ENCODE measurements at places on chromosomes 5 and 9.
A peak's percentile ranks its signal among the peaks of the same experiment; 100 is the strongest.

DNA sequence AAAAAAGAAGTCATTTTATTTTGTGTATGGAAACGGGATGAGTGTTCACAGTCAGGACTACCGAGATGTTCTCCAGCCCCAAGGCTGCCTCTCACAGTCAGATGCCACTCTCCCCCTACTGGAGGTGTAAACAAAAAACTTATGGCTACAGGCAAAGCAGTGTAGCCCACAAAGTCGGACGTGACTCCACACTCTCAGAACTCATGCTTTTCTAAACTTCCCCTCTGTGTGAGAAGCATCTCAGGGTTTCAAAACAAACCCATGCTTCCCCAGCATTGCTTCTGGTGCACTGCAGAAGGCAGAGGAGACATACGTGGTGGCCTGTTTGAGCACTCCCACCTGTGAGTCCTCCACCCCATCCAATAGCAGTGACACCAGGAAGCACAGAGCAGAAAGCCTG, 580.3 kb downstream of the BNC2 start:
- peak; percentile 16 for DNase-seq

- no peak for DNase-seq
These were observed 398.2 kb downstream of the SLCO4C1 start for GRCh38 chr5:101897914-101898313.

GRCh38 chr9:96136992-96137670, 164.8 kb downstream of the HSD17B3 start:
- no peak for DNase-seq

GRCh38 chr5:151042453-151043093, 22.2 kb downstream of the GPX3 start:
- DNase-seq: no peak

- DNase-seq: no peak
These were observed 104.3 kb downstream of the ZNF608 start for GRCh38 chr5:124642151-124642550.

- DNase-seq: no peak
These were observed 12.0 kb downstream of the URM1 start for GRCh38 chr9:128383007-128383753.

DNA sequence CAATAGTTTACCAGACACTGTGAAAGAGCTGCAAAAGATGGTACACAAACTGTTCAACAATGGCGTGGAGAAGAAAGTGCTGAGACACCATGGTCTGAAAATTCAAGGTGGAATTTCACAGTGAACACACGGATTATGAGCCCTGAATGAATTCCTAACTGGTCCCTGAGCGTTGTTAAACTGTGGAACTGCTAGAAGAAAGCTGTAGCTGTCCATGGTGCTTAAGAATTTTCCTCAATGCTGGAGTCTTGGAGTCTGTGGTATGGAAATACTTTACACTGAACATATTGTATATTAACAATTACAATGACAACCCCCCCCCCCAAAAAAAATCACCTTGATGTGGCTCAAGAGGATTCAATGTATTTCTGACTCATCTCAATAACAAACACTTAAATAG, 68.5 kb downstream of the SLC24A2 start:
- DNase-seq: no peak

- DNase-seq: no peak
These were observed 149.8 kb downstream of the AUH start for GRCh38 chr9:91211919-91212318.

DNA sequence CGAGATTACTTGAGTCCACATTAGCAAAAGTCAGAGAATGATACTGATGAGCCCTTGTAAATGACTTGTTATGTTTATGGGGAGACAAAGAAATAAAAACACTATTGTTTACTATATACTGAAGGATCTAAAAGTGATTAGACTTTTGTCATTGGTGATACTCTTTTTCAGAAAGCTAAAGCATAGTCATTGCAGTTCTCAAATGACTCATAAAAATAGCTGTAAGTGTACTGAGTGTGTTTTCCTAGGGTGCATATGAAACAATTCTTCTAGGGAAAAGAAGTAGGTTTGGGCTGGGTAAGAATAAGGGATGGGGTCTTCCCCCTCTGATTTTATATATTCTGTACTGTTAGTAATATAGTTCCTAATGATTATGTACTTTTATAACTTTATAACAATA, 32.6 kb downstream of the WDR36 start:
- DNase-seq: no peak

- DNase-seq: no peak
These were observed 194.5 kb downstream of the NR3C1 start for GRCh38 chr5:143208781-143209510.

GRCh38 chr5:175321927-175322532, 122.0 kb downstream of the DRD1 start:
- no peak for DNase-seq

GRCh38 chr9:100690438-100690837, 112.6 kb downstream of the CAVIN4 start:
- DNase-seq: no peak

DNA sequence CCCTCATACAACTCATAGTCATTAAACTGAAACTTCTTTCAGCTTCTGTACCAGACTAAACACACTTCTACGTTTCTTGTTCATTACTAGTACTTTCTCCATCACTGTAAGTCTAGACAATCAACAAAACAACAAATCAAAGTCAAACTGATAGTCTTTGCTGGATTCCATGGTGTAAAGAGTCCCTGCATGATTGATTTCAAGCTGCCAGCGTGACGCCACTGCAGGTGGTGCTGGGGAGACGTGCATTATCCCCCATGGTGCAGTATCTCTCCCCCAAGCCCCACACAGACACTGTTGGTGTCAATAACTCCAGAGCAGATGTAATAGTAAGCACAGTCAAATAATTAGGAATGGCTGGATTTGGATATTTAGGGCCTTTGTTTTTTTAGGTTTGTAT, 10.7 kb upstream of the SLC2A8 start:
- no peak for DNase-seq

DNA sequence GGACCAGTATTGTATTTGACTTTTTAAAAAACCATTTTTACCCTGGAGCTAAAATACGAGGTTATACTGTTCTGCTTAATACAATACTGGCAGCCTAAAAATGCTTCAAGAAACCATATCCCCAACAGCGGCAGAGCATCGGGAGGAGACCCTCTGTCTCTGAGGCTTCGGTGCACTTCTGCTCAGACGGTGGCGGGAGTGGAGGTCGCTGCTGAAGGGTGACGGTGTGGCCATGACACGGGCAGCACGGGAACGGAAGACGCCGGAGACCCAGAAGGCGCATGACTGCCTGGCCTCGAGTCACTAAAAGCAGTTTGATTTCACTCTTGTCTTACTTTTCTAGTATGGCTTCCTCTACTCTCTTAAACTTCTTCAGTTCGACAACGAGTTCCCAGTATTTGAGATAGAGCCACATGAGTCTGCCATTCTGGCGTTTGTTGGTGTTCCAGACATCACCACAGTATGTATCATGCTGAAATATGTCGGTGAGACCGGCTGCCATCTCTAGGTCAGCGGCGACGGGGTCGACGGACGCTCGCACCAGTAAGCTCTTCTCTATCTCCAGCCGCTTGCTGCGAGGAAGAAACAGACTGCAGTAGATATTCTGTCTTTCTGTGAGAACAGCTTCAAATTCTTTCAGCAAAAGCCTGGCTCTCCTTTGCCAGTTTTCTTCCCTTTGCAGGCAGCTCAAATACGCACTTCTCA, 12.8 kb downstream of the CCDC127 start:
- no peak for DNase-seq

GRCh38 chr5:180343831-180344695, 9.1 kb downstream of the GFPT2 start:
- peak; percentile 7 for DNase-seq

- no peak for DNase-seq
These were observed 415.5 kb downstream of the NR2F1-AS1 start for GRCh38 chr5:93165559-93165958.

GRCh38 chr9:91795598-91796241, 154.3 kb downstream of the ROR2 start:
- no peak for DNase-seq

- DNase-seq: no peak
These were observed 29.1 kb upstream of the BNC2 start for GRCh38 chr9:16899606-16900005.

DNA sequence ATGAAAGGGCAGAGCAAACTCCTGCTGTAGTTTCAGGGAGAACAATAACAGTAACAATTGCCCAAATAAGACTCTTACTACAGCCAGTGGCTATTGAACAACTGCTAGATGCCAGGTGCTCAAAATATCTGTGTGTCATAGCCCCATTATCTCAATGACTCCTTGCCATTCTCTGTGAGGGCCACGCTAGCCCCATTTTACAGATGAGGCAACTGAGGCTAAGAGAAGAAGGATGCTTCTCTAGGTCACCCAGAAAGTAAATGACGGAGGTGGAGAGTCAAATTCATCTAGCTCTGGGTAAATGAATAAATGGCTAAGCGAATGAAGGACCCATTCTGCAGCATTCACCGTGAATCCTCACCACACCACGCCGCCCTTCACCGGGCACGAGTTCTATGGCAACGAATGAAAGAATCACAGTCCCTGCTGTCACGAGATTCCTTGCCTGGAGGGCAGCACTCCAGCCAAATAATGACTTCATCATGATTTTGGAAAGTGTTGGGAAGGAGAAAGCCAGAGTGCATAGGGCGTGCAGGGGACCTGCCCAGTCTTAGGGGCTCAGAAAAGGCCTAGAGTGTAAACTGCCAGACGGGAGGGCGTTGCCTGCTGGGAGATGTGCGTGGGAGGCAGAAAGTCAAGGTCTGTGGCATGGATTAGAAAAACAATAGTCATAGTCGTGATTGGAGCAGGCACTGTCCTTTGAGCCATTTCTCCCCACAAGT, 147.2 kb downstream of the C9orf50 start:
- no peak for DNase-seq

DNA sequence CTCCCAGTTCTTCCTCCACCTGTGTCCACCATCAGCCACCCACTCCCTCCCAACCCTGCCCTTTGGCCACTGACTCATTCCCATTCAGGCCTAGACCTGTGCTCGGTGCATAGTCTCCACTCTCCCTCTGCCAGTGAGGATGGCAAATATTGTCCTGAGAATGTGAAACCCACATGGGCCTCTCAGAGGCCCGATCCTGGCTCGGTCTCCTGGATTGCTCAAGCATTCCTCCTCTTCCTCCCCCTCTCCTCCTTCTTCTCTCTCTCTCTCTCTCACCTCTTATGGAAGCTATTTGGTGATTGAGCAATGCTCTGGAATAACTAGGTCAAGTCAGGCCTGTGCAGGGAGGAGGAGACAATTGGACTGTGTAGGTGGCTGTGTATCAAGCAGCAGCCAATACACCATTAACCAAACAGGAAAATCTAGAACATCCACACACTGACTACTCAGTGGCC, 99.9 kb downstream of the KLF4 start:
- no peak for DNase-seq

Data from CD14-positive monocyte (primary cell).